GM23248 (cell line): ENCODE measurements at places on chromosomes 2 and 18.

DNA sequence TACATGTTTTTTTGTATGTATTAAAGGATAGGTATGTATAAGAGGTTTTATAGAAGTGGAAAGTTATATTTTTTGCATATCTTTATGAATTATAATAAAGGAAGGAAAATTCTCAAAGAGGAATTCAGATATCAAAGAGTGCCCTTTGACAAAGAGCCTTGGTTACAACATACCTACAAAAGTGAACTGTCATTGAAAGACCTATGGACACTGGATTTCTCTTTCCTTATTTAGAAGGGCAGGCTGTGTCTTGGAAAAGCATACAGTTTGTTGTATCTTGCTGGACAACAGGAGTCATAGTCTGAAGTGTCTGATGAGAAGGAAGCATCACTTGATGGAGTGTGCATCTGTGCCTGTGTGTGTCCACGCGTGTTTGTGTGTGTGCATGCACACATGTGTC lies 15.2 kb downstream of the UGT1A10 start:
- DNase-seq: no peak

GRCh38 chr2:68994864-68995263 lies 18.1 kb upstream of the ANTXR1 start:
- peak; percentile 93 for DNase-seq

DNA sequence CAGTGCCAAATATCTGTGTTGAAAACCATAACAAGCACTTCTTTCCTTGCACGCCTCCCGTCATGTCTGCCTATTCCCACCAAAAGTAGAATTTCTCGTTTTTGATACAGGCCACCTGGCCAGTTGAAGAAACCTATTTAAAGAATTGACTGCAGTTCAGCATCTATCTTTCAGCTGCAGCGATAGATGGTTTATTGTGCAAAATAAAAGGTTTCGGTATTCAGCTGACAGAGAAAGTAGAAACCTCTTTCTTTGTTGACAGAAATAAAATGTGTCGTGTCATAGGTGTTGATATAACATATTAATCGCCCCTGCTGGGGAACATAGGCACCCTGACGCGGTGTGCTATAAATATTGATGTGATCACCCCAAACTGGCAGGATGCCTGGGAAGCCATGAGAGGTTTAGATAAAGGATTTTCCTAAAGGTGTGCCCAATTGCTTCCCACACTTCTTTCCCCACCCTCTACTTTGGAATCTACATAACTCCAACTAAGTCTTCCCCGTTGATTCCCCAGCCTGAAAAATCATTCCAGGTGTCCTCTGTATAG lies 570.4 kb downstream of the CCDC85A start:
- DNase-seq: no peak

DNA sequence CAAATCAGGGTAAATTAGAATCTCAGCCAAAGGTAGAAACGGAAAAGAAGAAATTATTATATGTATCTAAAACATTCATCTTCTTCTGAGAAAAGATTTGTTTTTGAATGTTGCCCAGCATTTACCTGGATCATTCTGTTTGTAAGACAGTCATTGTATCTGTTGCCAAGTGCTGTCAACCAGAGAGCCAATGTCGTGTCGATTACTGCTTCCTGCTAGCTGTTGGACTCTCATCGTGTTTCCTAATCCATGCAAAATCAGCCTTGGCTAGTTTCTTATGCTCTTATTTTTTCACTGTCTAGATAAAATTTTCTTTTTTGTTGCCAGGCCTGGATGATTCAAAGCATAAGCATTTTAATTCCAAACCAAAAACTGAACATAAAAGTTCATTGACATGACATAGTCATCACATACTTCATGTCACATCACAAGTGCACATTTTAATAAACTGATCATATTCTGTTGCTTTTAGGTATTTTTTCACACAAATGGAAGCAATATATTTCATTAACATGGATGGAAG lies 202.3 kb downstream of the KCNH7 start:
- DNase-seq: no peak

DNA sequence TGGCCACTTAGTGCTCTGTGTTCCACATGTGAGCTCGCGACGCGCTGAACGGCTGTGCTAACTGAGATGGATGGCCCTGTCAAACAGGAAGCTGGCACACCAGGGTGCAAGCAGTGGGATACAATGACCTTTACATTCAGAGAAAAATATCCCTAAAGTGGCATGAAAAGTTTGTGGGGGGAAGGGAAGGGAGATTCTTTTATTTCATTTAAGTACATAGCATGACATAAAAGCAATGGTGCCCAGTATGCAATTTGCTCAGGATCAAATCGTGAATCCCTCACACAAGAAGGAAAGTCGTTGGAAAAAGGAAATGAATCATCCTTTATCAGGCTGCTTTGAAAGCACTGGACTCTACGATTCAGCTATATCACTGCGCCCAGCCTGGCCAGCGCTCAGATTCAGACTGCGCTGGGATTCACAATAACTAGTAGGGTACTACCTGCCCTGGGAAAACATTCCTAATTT lies 26.0 kb downstream of the SATB2 start:
- DNase-seq: no peak

GRCh38 chr2:149027590-149028250 lies 10.8 kb upstream of the LYPD6B start:
- no peak for DNase-seq
